Airway epithelial cell (primary cell): ENCODE measurements at places on chromosomes 12 and 14. TPM values are rescaled to one million over a fixed set of nuclear protein-coding genes. Genes with fewer than 3 reads are reported as not detected.

TAS2R30 gene
- 0.56 TPM in 1 of 2 replicates, not detected in the other for total RNA-seq

BIN2 gene
- 0.42 TPM in 1 of 2 replicates, not detected in the other for total RNA-seq

RAPGEF3 gene
- 4.0 and 4.2 TPM in 2 replicates for total RNA-seq

NYNRIN gene
- total RNA-seq = 16.4 and 21.9 TPM in 2 replicates

IL22 gene
- not detected in 2 replicates for total RNA-seq

FOXA1 gene
- total RNA-seq = 22.7 and 35.8 TPM in 2 replicates

RDH16 gene
- 0.28 and 0.49 TPM in 2 replicates for total RNA-seq
